CD4-positive, alpha-beta T cell (primary cell): ENCODE measurements at places on chromosomes 7 and 10. TPM values are rescaled to one million over a fixed set of nuclear protein-coding genes. Genes with fewer than 3 reads are reported as not detected.

The SEC61A2 gene
- total RNA-seq = 10.8 TPM

GRCh38 chr10:69631566-69631965 lies 1.5 kb downstream of the FAM241B start:
- H3K4me1 ChIP-seq = peaks cover 23% of the 10 kb centered on the region
- peaks cover 11% of the 10 kb centered on the region for H3K36me3 ChIP-seq
- no peak for DNase-seq
- no peak overlapping the region for H3K27ac ChIP-seq
- no peaks in the 10 kb centered on the region for H3K27me3 ChIP-seq

DNA sequence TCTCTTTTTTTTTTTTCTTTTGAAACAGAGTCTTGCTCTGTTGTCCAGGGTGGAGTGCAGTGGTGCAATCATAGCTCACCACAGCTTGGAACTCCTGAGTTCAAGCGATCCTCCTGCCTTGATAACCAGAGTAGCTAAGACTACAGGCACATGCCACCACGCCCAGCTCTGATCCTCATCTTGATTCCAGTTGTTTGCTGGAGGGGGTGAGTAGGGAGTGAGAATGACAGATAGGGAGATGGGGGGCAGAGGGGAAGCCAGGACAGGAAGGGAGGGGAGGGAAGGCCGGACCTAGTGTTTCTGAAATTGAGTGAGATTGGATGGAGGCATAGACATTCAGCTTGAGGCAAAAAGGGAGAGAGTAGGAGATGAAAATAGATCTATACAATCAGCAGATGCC lies 25.2 kb upstream of the CPXM2 start:
- H3K27me3 ChIP-seq = peaks cover 2% of the 10 kb centered on the region
- no peaks in the 10 kb centered on the region for H3K36me3 ChIP-seq
- no peak overlapping the region for H3K4me3 ChIP-seq
- H3K27ac ChIP-seq = no peak overlapping the region
- DNase-seq = no peak

DNA sequence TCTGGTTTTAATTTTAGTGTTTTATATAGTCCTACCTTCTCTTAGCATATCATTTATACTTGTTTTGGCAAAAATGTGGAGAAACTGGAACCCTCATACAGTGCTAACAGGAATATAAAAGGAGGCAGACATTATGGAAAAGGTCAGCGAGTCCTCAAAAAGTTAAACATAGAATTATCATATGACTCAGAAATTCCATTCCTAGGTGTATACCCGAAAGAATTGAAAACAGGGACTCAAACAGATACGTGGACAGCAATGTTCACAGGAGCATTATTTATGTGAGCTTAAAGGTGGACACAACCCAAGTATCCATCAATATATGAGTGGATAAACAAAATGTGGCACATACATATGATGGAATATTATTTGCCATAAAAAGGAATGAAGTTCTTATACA lies 51.5 kb downstream of the VAX1 start:
- DNase-seq = no peak
- no peak overlapping the region for H3K27ac ChIP-seq
- no peaks in the 10 kb centered on the region for H3K36me3 ChIP-seq
- no peak overlapping the region for H3K4me3 ChIP-seq
- no peaks in the 10 kb centered on the region for H3K27me3 ChIP-seq

- no peaks in the 10 kb centered on the region for H3K27me3 ChIP-seq
- no peaks in the 10 kb centered on the region for H3K4me1 ChIP-seq
- DNase-seq = no peak
- H3K27ac ChIP-seq = no peak overlapping the region
- no peak overlapping the region for H3K4me3 ChIP-seq
These were observed 23.5 kb upstream of the CHST12 start for GRCh38 chr7:2379821-2380450.

The EFCAB10 gene
- 0.78 TPM for total RNA-seq

The RBP3 gene
- total RNA-seq = not detected

- no peaks in the 10 kb centered on the region for H3K4me1 ChIP-seq
- H3K27me3 ChIP-seq = no peaks in the 10 kb centered on the region
- H3K36me3 ChIP-seq = no peaks in the 10 kb centered on the region
- no peak for DNase-seq
- no peak overlapping the region for H3K27ac ChIP-seq
These were observed 414.7 kb upstream of the GHITM start for GRCh38 chr10:83724471-83725241.

DNA sequence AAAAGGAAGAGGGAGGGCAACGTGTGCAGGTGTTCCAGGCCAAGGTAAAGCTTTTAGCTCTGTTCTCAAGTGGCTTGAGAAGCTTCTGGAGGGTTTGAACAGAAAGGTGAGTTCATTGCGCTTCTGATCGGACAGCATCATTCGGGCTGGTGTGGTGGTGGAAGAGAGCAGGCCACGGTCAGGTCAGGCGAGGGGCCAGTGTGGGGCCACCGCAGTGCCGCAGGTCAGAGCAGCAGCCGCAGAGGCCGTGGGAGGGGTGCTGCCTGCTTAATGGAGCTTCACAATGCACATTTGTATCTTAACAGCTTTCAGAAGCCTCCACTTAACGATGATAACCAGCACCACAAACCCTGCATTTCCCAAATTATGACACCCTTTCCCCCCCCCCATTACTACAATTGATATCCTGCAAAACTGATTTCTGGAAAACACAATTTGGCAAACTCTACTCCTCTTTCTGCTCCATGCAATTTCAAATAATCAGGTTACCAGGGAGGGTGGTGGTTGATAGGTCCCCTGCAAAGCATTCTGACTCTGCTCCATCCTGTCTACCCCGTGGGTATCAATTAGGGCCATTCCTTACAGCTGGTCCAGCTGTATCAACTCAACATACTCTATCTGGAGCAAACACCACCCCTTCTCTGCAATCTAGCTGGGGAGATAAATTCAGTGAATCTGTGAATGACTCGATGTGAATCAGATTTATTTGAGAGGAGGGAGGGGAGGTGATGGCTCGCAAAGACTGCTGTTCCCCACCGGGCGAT lies 162.9 kb downstream of the ACTR3B start:
- no peaks in the 10 kb centered on the region for H3K4me1 ChIP-seq
- DNase-seq = no peak
- H3K27me3 ChIP-seq = peaks cover 31% of the 10 kb centered on the region
- no peak overlapping the region for H3K4me3 ChIP-seq

DNA sequence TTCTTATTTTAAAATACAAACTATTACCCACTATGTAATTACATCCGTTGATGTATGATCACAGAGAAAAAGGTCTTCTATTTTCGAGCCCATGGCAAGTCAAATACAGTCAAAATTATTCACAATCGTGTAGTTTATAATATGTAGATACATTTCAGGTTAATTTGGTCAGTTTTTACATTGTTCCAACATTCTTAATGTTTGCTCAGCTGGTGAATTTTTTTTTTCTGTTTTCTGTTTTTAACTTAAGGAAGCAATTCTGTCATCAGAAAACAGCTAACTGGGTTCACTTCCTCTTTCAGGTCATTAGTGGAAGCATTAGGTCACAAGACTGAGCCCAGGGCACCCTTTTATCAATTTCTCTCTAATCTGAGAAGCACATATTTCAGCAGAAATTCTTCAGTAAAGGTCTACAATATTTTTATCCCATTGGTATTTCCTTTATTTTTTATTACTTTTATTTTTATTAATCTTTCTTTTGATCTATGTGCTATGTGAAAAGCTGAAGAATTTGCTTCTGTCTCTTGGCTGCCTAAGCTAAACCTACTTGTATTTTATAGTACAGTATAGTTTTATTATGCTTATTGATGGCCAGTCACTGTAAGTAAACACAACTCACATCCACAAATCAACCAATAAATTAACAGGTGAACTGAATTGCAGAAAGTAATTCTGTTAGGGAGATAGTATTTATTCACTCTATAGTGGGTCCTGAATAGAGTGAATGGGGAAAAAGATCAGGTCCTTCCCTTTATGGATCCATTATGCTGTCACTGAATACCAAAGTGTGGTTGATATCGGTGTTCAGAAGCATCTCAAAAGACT lies 84.6 kb downstream of the ICA1 start:
- H3K36me3 ChIP-seq = no peaks in the 10 kb centered on the region
- no peaks in the 10 kb centered on the region for H3K27me3 ChIP-seq
- DNase-seq = no peak
- peak overlapping the region; percentile 22 for H3K4me3 ChIP-seq

- H3K27ac ChIP-seq = no peak overlapping the region
- H3K36me3 ChIP-seq = no peaks in the 10 kb centered on the region
- H3K4me3 ChIP-seq = no peak overlapping the region
- H3K27me3 ChIP-seq = no peaks in the 10 kb centered on the region
- DNase-seq = no peak
These were observed 492.5 kb upstream of the AKR1E2 start for GRCh38 chr10:4333459-4333894.

- DNase-seq = no peak
- no peak overlapping the region for H3K4me3 ChIP-seq
- no peaks in the 10 kb centered on the region for H3K27me3 ChIP-seq
These were observed 162.0 kb upstream of the MAGI2 start for GRCh38 chr7:79615466-79615865.

GRCh38 chr7:17055596-17055995 lies 173.8 kb upstream of the AGR3 start:
- no peaks in the 10 kb centered on the region for H3K36me3 ChIP-seq
- H3K27me3 ChIP-seq = no peaks in the 10 kb centered on the region
- peaks cover 6% of the 10 kb centered on the region for H3K4me1 ChIP-seq
- H3K27ac ChIP-seq = no peak overlapping the region

The C7orf57 gene
- total RNA-seq = not detected

DNA sequence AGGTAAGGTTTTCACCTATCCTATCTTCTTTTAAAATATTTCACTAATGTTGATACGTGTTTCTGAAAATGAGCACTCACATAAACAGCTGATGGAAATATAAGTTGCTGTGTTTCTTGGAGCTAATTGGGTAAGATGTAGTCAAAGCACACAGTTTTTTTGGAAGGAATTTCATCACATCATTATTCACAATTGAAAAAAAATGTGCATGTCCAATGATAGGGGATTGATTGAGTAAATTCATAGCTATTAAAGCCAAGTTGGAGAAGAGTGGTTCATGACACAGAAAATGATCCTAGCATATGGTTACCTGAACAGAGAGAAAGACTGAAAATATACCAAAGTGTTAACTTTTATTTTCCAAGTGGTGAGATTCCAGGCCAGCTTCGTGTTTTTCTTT lies 29.6 kb downstream of the GLI3 start:
- H3K4me3 ChIP-seq = no peak overlapping the region
- no peak for DNase-seq
- H3K36me3 ChIP-seq = no peaks in the 10 kb centered on the region
- H3K27me3 ChIP-seq = no peaks in the 10 kb centered on the region
- H3K4me1 ChIP-seq = no peaks in the 10 kb centered on the region

DNA sequence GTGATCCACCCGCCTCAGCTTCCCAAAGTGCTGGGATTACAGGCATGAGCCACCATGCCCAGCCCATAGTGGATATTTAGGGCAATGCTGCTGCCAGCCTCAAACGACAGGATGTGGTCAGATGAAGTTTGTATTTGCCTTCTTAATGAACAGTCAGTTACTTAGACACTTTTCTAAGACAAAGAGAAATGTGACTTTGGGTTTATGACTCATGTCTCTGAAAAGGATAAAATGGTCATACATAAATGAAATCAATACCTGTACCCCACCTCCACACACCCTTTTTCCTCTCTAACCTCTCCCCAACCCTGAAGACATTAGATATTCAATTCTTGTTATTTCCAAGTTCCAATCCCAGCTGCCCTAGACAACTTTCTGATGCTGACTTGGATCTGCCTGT lies 109.3 kb upstream of the INSIG1 start:
- no peaks in the 10 kb centered on the region for H3K36me3 ChIP-seq
- no peak for DNase-seq
- H3K4me1 ChIP-seq = peaks cover 5% of the 10 kb centered on the region
- H3K4me3 ChIP-seq = no peak overlapping the region
- H3K27ac ChIP-seq = no peak overlapping the region

- peaks cover 20% of the 10 kb centered on the region for H3K4me1 ChIP-seq
- H3K27me3 ChIP-seq = no peaks in the 10 kb centered on the region
- no peak for DNase-seq
- H3K4me3 ChIP-seq = peak overlapping the region; percentile 52
- no peaks in the 10 kb centered on the region for H3K36me3 ChIP-seq
These were observed 813 bp upstream of the MTURN start for GRCh38 chr7:30133736-30134610.

The ZNF398 gene
- total RNA-seq = 15.0 TPM

DNA sequence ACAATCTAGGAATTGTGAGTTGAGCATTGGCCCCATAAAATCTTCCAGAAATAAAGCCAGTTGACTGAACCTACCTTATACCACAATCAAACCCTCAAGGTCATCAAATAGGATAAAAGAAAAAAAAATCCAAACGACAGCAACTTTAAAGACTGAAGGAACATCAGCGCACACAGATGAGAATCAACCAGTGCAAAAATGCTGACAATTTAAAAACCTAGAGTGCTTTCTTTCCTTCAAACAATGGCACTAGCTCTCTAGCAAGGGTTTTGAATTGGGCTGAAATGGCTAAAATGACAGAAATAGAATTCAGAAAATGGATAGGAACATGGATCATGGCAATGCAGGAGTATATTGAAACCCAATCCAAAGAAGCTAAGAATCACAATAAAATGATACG lies 16.1 kb upstream of the POT1 start:
- no peaks in the 10 kb centered on the region for H3K4me1 ChIP-seq
- DNase-seq = no peak
- no peaks in the 10 kb centered on the region for H3K27me3 ChIP-seq
- H3K36me3 ChIP-seq = no peaks in the 10 kb centered on the region
- no peak overlapping the region for H3K27ac ChIP-seq

The SH2D4B gene
- total RNA-seq = 0.31 TPM

The ERVW-1 gene
- total RNA-seq = not detected

DNA sequence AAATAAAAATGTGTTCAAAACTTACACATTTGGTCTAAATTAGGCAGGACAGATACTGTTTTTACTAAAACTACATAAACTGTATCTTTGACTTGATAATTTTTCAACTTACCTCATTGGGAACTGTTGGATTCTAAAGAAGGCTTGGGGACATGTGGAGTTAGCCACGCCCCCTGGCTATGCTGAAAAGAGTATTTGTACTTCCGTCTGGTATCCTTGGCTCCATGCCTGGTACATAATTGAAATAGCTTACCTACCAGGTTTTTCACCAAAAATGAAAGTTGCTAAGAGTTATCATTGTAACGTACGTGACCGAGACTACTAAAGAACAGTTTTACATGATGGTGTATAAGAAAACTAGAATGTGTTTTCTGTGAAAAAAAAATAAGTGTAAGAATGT lies 604.8 kb upstream of the IGFBP3 start:
- H3K36me3 ChIP-seq = no peaks in the 10 kb centered on the region
- no peaks in the 10 kb centered on the region for H3K4me1 ChIP-seq
- no peaks in the 10 kb centered on the region for H3K27me3 ChIP-seq

DNA sequence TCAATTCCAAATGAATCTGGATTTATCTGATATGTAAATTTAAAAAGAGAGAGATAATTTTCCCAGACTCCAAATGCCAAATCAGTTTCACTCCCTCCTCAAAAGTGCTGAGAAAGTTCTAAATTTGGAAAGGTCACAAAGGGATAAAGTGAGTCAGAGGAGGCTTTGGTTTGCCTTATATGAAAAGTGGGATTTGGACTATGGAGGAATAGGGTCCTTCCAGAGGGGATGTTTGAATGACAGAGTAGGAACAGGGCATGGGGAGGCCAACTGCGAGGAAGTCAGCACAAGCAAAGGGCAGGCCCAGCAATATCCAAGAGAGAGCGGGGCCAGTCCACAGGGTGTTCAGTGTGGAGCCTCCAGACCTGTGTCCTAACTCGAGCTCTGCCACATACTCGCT lies 9.8 kb upstream of the FAS start:
- no peak overlapping the region for H3K4me3 ChIP-seq
- H3K4me1 ChIP-seq = peaks cover 6% of the 10 kb centered on the region
- H3K27ac ChIP-seq = no peak overlapping the region
- no peaks in the 10 kb centered on the region for H3K36me3 ChIP-seq
